ENCODE measurements at places on chromosomes 1 and 21.

DNA sequence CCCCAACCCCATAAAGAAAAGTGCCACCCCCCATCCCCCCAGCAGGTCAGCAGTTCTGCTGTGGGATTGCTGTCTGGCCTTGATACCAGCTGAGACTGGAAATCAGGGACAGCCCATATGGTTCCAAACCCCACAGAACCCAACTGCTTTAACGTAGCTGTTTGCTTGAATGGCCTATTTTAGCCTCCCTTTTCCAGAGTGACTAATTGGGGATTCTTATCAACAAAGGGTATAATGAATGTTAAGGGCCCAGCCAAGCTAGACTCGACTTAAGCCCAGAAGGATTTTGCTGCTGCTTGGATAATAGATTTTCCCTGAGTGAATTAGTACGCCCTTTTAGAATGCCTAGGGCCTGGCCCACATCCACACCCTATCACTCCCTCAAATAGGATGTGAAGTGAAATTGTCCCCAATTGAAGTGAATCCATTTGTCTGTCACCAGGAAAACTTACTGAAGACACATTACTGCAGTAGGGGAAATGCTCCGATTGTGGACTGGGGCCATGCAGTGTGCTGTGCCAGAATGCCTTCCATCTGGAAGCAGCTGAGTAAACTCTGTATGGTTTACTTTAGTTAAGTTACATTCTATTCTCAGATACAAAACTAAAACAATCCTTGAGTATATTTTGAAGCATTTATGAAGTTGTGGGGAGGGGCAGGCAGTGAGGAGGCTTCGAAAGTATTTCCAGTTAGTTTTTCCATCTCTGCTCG lies 156.9 kb downstream of the DHRS3 start:
- peak; percentile 14 for DNase-seq

DNA sequence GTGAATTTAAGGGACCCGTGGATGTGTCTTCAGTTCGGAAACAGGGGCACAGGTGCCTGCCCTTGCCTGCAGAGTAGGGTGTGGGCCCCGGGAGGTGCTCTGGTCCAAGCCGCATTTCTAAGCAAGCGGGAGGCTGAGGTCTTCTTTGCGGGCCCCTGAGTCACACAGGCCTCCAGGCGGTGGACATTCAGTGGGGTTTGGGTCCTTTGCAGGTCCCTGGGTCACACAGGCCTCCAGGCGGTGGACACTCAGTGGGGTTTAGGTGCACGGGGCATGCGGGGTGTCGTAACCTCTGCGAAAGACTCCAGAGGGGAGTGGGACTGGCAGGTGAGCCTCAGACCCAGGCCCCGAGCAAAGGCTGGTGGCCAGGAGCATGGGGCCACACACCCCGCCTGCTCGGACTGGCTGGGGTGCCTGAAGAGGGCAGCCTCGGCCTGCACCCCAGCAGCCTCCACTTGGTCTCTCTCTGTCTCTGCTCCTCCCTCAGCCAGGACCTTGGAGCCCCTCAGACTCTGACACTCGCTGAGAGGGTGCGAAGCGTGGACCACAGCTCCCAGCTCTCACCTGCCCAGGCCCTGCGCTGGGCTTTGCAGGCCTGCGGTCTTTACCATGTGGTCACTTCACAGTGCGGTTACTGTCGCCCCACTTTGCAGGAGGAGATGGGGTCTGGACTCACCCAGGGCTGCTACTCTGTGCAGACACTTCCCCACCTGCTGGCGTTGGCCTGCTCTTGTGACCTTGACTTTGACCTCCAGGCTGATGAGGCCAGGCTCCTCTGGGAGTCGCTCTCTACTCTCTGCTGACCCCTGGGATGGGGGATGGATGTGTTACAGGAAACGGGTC lies 6.0 kb upstream of the AGPAT3 start:
- no peak for DNase-seq

DNA sequence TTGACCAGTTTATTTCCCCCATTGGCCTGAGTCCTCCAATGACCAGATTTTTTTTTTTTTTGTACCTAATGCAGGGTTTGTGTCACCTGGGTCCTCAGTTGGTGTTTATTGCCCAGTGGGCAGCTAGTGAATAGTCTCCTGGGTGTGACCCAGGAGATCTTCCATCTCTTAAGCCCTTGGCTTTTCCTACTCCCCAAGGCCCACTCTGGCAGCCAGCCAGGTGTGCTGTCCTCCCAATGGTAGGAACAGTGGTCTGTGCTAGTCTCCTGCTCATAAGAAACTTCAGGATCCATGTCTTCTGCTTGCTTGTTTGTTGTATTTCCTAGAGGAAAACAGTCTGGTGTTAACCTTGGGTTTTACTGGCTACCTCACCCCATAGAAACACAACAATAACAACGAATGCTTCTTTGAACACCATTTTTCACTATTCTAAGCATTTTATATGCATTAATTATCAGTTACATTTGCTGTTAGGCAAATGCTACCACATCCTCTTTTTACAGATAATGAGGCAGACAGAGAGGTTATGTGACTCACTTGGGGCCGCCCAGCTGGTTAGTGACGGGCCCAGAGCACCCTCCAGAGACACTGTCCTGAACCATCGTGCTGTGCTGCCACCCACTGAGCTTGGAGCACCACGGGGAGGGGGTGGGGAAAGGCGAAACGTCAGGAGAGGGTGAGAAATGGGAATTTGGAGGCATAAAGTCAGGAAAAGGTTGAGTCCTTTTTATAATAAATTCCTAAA lies 107.5 kb downstream of the HIVEP3 start:
- no peak for DNase-seq

DNA sequence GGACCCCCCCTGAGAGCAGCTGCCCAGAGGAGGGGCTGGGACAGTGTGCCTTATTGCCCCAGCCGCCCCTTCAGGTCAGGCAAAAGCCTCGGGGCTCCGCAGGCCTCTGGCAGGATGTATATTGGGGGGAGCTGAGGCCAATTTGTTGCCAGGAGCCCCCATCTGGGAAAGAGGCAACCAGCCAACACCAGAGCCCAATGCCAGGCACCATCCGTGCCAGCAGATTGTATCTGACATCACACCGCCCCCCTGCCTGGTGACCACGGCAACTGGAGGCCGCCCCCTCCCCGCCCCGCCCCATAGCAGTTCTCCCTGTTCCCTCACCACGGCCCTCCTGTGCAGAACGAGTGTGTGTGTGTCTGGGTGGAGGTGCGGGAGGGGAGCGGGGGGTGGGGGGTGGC lies 3.6 kb upstream of the PLEKHG5 start:
- no peak for DNase-seq

DNA sequence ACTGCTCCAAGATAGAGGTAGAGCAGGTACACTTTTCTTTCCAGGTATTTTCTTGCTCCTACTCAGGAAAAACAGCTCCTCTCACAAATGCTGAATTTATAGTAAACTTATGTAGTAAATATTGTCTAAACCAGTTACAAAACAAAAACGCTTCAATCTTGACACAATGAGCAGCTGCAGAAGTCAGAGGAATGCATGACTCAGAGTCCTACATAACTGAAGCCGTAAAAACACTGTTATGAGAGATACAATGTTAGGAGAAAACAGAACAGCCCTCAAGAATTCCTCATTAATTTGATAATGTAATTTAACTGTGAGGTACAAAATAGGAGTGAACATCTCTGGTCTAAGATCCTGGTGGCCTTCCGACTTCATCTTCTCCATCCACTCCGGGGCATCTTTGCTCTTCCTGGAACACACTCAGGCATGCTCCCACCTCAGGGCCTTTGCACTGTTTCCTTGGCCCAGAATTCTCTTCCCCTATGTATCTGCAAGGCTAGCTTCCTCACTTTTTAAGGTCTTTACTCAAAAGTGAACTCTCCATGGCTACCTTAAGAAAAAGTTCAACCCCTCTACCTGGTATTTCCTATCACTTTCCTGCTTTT lies 138.5 kb downstream of the SLC45A1 start:
- DNase-seq = no peak

GRCh38 chr1:55384637-55385036 lies 169.5 kb upstream of the USP24 start:
- no peak for DNase-seq

GRCh38 chr1:43935711-43936427 lies 2.3 kb downstream of the ARTN start:
- peak; percentile 100 for DNase-seq

DNA sequence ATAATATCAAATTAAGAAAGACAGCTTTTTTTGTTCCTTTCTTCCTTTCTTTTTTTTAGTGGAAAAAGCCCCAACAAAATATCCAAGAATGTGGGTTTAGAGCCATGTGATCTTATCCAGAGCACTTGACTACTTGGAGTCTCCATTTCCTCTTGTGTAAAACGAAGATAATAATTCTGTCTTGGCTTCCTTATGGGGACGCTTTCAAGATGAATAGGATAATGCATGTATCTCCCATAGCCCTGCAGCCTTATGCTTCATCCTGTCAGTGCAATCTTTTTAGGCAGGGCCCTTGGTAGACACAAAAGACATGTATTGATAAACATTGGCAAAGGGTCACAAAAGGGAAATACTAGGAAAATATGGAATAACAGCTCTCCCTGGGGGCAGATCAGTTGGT lies 34.8 kb downstream of the ZBTB18 start:
- no peak for DNase-seq

DNA sequence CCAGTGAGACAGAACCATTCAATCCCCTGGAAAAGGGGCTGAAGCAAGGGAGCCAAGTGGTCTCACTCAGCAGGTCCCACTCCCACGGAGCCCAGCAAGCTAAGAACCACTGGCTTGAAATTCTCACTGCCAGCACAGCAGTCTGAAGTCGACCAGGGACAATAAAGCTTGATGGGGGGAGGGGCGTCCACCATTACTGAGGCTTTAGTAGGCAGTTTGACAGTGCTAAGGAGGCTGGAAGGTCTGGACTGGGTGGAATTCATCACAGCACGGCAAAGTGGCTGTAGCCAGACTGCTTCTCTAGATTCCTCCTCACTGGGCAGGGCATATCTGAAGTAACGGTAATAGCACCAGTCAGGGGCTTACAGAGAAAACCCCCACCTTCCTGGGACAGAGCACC lies 105.4 kb upstream of the GORAB start:
- DNase-seq = peak; percentile 45

- no peak for DNase-seq
Measured at GRCh38 chr21:32457360-32457840, 44.9 kb downstream of the EVA1C start.

GRCh38 chr1:41362357-41362721 lies 1.1 kb downstream of the FOXO6 start:
- DNase-seq = no peak

- DNase-seq = no peak
Measured at GRCh38 chr1:30746212-30747032, 11.2 kb downstream of the LAPTM5 start.

DNA sequence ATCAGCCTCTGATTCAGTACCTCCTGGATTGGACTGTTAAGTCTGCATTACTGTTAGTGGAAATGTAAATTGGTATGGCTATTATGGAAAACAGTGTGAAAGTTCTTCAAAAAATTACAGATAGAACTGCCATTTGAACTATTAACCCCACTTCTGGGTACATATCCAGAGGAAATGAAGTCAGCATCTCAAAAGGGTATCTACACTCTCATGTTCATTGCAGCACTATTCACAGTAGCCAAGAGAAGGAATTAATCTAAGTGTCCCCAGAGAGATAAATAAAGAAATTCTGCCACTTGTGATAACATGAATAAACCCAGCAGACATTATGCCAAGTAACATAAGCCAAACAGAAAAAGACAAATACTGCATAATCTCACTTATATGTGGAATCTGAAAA lies 676.0 kb downstream of the PLA2G4A start:
- no peak for DNase-seq

DNA sequence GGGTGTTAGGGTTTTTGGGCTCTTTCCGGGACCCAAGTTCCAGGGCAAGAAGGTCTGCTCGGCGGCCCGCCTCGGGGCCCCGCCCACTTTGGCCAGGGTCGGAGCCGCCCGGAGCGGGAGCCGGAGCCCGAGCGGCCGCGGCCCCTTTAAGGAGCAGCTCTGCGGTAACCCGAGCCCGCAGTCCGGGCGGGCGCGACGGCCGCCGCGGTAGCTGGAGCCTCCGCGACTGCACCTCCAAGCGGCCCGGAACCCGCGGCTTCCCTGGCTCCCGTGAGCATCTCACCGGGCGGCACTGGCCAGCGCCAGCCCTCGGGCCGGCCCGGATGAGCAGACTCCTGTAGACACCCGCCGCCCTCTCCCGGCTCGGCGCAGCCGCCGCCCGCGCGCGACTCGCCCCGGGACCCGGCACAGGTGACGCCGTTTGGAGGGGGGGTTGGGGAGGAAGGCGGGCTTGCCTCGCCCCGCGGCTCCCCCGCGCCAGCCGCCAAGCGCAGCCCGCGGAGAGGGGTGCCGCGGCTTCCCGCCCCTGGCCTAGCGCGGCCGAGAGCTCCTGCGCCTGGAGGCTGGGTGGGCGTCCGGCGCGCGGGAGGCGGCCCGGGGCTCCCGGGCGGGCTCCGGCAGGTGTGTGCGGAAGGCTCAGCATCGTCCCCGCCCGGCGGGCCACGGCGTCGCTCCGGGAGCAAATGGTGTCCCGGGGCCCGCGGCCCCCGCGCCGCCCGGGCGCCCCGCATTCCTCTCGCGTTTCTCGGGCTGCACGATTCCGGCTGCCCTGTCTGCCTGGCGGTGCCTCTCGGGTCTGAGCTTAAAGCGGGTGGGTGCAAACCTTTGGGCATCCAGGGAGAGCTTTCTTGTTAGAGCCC lies at the start of gene TLCD4:
Gene TLCD4 (plus strand): TSS at position 149 of the 860 bp plus-strand sequence. CDS start 26,547 bp downstream, outside the sequence.
- peak; percentile 67 for DNase-seq

- no peak for DNase-seq
Measured at GRCh38 chr1:212119397-212119837, 83.9 kb downstream of the DTL start.

DNA sequence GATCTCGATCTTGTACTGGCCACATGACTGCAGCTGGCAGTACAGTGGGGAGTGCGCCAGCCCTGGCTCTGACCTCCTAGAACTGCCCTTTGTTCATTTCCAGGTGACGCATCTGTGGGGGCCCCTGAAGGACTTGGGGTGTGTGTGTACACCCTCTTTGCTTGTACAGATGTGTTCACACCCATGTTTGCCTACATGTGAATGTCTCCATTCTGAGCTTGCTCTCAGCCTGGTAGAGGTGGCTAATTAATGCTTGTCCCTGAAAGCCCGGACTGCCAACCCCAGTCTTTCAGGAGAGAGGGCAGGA lies 19.8 kb downstream of the TNFRSF1B start:
- no peak for DNase-seq

DNA sequence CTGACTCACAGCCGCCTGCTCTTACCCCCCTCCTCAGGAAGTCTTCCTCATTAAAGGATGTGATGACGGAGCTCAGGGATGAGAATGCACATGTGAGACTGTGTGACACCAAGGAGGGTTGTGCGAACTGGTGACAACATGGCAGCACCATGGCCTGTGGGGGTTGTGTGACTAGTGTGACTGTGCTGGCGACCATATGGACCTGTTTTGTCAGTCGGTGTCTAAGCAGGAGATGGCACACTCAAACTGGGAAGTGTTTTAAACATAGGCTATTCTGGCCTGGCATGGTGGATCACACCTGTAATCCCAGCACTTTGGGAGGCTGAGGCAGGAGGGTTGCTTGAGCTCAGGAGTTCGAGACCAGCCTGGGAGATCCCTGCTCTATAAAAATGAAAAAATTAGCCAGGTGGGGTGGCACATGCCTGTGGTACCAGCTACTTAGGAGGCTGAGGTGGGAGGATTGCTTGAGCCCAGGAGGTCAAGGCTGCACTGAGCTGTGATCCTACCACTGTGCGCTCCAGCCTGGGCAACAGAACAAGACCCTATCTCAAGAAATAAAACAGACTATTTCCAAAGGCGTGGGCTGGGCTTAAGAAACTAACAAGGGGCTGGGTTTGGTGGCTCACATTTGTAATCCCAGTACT lies 7.4 kb downstream of the TRNP1 start:
- DNase-seq = no peak

Measured in NCI-H510A treated with DMSO at 0.1 percent for 48 hours (cell line).